ENCODE measurements at places on chromosomes 6 and 20. TPM values are rescaled to one million over a fixed set of nuclear protein-coding genes. Genes with fewer than 3 reads are reported as not detected.

- H3K4me3 ChIP-seq: no peak overlapping the region
- H3K4me1 ChIP-seq: no peaks in the 10 kb centered on the region
- DNase-seq: no peak
- no peaks in the 10 kb centered on the region for H3K36me3 ChIP-seq
Observed at GRCh38 chr20:57309544-57310115, 20.0 kb upstream of the SPO11 start.

The GPX5 gene
- not detected for total RNA-seq

DNA sequence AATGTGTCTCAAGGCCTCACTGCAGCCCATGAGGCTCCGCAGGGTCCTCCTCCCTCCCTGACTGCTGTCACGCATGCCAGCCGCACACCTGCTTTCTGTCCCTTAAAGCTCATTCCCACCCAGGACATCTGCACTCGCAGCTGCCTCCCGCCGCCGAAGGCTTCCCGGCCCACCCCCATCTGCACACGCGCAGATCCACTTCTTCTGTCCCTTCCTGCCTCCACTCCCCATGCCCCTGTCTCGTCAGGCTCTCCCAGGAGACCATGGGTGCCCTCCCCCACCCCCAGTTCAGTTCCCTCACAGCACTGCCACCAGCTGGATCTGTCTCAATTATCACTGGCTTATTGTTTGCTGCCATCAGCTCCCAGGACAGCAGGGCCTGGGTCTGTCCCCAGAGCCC lies 63.0 kb downstream of the RIPOR3 start:
- H3K4me3 ChIP-seq: no peak overlapping the region
- no peaks in the 10 kb centered on the region for H3K36me3 ChIP-seq
- no peak for DNase-seq
- no peaks in the 10 kb centered on the region for H3K27me3 ChIP-seq
- no peaks in the 10 kb centered on the region for H3K4me1 ChIP-seq

The ARMH2 gene
- total RNA-seq: not detected

DNA sequence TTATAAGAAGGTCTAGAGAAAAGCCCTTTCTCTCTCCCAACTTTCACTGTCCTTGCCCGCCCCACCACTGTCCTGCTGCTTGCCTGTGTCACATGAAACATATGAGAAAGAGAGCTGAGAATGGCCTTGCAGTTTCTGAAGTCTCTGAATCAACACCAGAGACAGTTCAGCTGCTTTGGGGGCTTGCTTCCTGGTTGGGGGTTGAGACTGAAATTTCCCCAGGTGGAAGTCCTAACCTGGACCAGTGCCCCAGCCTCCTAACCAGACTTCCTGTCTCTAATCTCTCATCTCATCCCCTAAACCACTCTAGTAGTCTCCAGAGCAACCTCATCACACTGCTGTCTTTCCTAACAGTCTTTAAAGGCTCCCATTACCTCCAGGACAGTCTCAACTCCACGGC lies 10.7 kb downstream of the TRAM2 start:
- no peaks in the 10 kb centered on the region for H3K27me3 ChIP-seq
- peaks cover 20% of the 10 kb centered on the region for H3K4me1 ChIP-seq
- H3K36me3 ChIP-seq: no peaks in the 10 kb centered on the region
- H3K4me3 ChIP-seq: no peak overlapping the region
- DNase-seq: no peak
